ENCODE measurements at places on chromosomes 2 and 18. TPM values are rescaled to one million over a fixed set of nuclear protein-coding genes. Genes with fewer than 3 reads are reported as not detected.
A peak's percentile ranks its signal among the peaks of the same experiment; 100 is the strongest.

DNA sequence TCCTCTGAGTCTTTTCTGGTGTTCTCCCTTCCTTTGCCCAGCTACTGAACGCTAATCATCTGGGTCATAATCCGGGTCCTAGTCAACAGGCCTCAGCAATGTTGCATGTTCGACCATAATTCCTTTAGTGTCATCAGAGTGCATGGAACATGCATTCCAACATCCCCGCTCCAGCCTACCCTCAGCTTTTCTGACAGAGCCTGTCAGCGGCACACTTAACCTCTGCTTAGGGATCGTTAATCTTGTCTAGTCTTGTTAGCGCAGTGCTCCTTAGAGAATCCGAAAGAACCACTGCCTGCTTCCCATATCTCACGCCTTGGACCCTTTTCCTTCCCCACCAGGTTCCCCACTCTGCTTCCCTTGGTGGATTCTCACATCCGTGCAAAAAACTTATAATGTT is 767.9 kb upstream of the ID2 start:
- no peak overlapping the region for H3K4me3 ChIP-seq
- DNase-seq: no peak
- no peaks in the 10 kb centered on the region for H3K36me3 ChIP-seq

- no peak overlapping the region for H3K4me3 ChIP-seq
- no peak for DNase-seq
- H3K36me3 ChIP-seq: no peaks in the 10 kb centered on the region
- H3K27ac ChIP-seq: no peak overlapping the region
- no peaks in the 10 kb centered on the region for H3K27me3 ChIP-seq
Observed at GRCh38 chr2:85240055-85240454, 87.7 kb downstream of the TGOLN2 start.

The DYSF gene
- 2.8 TPM for total RNA-seq

DNA sequence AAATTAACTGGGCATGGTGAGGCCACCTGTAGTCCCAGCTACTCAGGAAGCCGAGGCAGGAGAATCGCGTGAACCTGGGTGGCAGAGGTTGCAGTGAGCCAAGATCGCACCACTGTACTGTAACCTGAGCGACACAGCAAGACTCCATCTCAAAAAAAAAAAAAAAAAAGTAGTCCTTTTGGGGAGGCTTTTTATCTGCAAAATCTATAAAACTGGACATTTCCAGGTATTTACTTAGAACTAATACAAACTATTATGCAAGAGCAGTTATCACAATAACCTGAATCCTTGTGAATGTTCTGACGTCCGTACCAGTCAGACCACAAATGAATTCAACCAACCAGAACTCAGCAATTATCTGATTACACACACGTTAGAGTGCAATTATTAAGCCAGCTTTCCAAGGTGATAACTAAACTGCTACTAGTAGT is 8.8 kb upstream of the RAPH1 start:
- no peak for DNase-seq
- no peaks in the 10 kb centered on the region for H3K4me1 ChIP-seq
- H3K36me3 ChIP-seq: no peaks in the 10 kb centered on the region
- H3K27ac ChIP-seq: no peak overlapping the region

DNA sequence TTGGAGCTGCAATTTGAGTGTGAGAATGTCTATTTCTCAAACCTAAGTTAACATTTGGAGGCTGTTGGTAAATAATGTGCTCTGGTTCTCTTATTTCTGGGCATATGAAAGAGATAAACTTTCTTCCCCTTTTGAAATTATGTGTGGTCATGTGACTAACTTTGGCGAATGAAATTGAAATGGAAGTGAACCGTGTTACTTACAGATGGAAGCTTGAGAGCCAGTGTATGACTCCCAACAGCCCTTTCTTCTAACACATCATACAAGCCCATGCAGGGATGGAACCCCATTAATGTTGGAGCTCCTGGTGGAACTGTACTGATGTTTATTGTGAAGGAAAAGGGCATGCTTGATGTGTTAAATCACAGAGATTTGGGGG is 725.8 kb downstream of the TSN start:
- H3K27me3 ChIP-seq: no peaks in the 10 kb centered on the region
- no peaks in the 10 kb centered on the region for H3K4me1 ChIP-seq
- no peak overlapping the region for H3K27ac ChIP-seq
- DNase-seq: no peak

- no peaks in the 10 kb centered on the region for H3K27me3 ChIP-seq
- peak; percentile 61 for DNase-seq
- no peak overlapping the region for H3K27ac ChIP-seq
Observed at GRCh38 chr2:176162911-176163671, 6.0 kb downstream of the HOXD3 start.

GRCh38 chr2:96799623-96799935 is 16.5 kb upstream of the CNNM3 start:
- H3K4me1 ChIP-seq: peaks cover 8% of the 10 kb centered on the region
- H3K4me3 ChIP-seq: no peak overlapping the region
- H3K27ac ChIP-seq: no peak overlapping the region
- DNase-seq: no peak
- H3K27me3 ChIP-seq: no peaks in the 10 kb centered on the region

DNA sequence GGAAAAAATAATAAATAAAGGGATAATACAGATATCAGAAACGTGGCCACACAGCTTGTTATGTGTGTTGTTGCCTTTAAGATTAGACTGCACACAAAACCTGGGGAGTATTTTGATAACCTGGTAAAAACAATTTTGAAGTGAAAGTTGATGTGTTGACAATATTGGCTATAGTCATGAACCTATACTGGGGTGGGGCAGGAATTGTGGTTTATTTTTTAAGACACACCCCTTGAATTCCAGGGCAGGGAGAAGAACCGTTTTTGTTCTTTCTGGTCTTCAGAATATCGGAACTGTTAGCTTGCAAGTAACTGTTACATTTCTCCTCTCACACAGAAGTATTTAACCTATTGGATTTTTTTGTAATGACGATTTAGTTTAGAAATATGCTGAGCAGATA is 80.4 kb downstream of the LIMS1 start:
- no peaks in the 10 kb centered on the region for H3K4me1 ChIP-seq
- no peak overlapping the region for H3K27ac ChIP-seq
- no peaks in the 10 kb centered on the region for H3K36me3 ChIP-seq
- H3K4me3 ChIP-seq: no peak overlapping the region
- no peaks in the 10 kb centered on the region for H3K27me3 ChIP-seq
- no peak for DNase-seq

- H3K4me3 ChIP-seq: no peak overlapping the region
- no peaks in the 10 kb centered on the region for H3K4me1 ChIP-seq
- no peaks in the 10 kb centered on the region for H3K27me3 ChIP-seq
- no peaks in the 10 kb centered on the region for H3K36me3 ChIP-seq
- no peak overlapping the region for H3K27ac ChIP-seq
- no peak for DNase-seq
Observed at GRCh38 chr2:49515996-49516782, 361.9 kb upstream of the FSHR start.

- DNase-seq: no peak
- H3K36me3 ChIP-seq: no peaks in the 10 kb centered on the region
- no peaks in the 10 kb centered on the region for H3K4me1 ChIP-seq
- no peaks in the 10 kb centered on the region for H3K27me3 ChIP-seq
- no peak overlapping the region for H3K27ac ChIP-seq
Observed at GRCh38 chr2:22817197-22817596, 567.8 kb upstream of the KLHL29 start.

DNA sequence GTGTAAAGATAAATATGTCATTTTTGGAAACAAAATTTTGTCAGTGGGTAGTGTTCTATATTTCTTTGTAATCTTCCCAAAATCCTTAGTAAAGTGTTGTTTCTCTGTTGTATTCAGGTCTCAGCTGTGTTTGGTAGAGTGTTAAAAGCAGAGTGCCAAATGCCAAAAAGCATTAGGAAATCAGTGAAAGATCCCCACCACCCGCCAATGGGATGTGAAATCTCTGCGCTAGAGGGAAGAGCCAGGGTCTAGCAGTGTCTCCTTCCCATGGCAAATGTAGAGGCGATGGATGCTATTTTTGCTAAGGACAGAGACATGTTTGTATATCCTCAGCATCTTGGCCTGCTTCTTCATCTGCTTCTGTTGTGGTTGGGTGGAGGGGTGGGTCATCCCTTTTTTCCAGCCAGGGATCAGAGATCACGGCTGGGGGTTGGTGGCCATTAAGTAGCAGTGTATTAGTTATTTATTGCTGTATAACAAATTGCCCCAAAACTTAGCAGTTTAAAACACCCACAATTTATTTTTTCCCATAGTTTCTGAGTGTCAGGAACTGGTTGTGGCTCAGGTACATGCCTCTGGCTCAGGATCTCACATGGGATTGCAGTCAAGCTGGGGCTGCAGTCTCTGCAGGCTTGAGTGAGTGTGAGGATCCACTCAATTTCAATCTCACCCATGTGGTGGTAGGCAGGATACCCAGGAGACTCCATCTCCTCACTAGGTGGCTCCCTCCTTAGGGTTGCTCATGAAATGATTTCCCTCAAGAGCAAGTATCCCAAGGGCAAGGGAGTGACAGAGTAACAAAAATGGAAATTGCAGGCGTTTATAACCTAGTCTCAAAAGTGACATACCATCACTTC is 211.9 kb downstream of the MYCN start:
- no peaks in the 10 kb centered on the region for H3K27me3 ChIP-seq
- H3K27ac ChIP-seq: no peak overlapping the region
- no peaks in the 10 kb centered on the region for H3K4me1 ChIP-seq
- DNase-seq: no peak

GRCh38 chr2:72154386-72154975 is 6.8 kb upstream of the CYP26B1 start:
- H3K27me3 ChIP-seq: no peaks in the 10 kb centered on the region
- H3K36me3 ChIP-seq: no peaks in the 10 kb centered on the region
- no peaks in the 10 kb centered on the region for H3K4me1 ChIP-seq
- no peak overlapping the region for H3K4me3 ChIP-seq
- H3K27ac ChIP-seq: no peak overlapping the region

The BCL2 gene
- total RNA-seq: 54.5 TPM

- H3K27ac ChIP-seq: no peak overlapping the region
- DNase-seq: no peak
- H3K4me1 ChIP-seq: no peaks in the 10 kb centered on the region
- H3K4me3 ChIP-seq: no peak overlapping the region
Observed at GRCh38 chr2:188922191-188922590, 52.0 kb upstream of the COL3A1 start.

GRCh38 chr18:23716516-23716915 is 27.3 kb downstream of the LAMA3 start:
- no peaks in the 10 kb centered on the region for H3K27me3 ChIP-seq
- H3K36me3 ChIP-seq: no peaks in the 10 kb centered on the region
- no peak for DNase-seq
- no peak overlapping the region for H3K27ac ChIP-seq
- no peak overlapping the region for H3K4me3 ChIP-seq

DNA sequence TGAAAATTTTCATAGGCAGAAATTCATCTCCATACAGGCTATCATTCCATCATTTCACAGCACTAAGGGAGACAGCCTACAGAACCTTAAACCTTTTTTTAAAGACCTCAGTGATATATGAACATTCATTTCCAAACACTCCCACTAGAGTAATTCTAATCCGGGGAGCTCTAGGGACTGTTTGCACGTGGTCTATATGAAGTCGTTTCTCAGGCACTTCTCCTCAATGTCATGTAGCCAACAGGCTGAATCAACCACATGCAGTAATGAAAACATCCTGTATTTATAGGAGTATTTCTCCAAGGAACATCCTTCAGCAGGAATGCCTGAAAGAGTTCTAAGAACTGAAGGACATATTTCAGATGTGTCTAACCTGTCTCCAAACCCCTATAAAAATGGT is 97.3 kb upstream of the CREB1 start:
- H3K27me3 ChIP-seq: no peaks in the 10 kb centered on the region
- no peak for DNase-seq
- no peak overlapping the region for H3K27ac ChIP-seq

The KATNAL2 gene
- 0.88 TPM for total RNA-seq

DNA sequence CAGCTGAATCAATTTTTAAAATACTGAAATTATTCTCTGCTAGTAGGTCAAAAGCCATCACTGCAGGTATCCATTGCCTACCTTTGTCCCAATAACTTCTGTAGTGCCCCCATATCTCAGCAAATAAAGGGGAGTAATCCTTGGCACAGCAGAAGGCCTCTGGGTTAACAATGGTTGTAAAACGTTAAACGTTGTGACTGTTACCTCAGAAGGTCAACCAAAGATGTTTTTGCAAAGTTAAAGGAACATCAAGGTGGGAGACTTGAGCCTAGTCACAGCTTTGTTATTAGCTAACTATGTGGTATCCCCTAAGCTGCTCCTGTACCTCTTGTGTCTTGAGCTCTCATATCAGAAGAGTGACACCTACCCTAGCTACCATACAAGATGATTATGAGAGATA is 60.5 kb downstream of the COX7A2L start:
- peaks cover 24% of the 10 kb centered on the region for H3K4me1 ChIP-seq
- DNase-seq: no peak
- no peak overlapping the region for H3K4me3 ChIP-seq
- peaks cover 48% of the 10 kb centered on the region for H3K36me3 ChIP-seq
- no peak overlapping the region for H3K27ac ChIP-seq

DNA sequence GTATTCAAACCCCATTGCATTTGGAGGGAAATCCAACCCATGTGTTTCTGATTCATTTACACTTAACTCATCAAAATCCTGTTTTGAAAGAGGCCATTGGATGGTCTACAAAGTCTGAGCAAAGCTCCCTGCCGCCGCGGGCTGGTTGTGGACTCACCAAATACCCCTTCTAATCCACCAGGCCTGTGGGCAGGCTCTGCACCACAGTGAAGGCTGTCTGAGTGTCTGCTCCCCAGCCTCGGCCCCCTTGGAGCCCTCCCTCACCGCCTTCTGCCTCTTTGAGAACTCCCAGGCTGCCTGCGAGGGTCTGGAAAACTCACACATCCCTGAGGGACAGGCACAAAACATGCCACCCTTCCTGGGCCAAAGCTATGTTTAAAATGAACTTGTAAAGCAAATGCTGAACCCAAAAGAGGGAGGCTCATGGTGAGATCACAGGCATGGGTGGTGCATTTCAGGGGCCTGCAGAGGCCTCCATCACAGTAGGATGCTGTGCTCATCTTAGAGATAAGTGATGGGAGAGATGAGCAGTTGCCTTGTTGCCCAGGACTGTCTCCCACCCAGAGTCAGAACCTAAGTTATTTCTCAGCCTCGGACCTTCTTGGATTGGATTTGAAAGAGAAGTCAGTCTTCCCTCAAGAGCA is 225.0 kb downstream of the CYP26B1 start:
- no peaks in the 10 kb centered on the region for H3K36me3 ChIP-seq
- DNase-seq: no peak
- H3K4me1 ChIP-seq: no peaks in the 10 kb centered on the region
- no peak overlapping the region for H3K4me3 ChIP-seq
- H3K27ac ChIP-seq: no peak overlapping the region
- H3K27me3 ChIP-seq: no peaks in the 10 kb centered on the region

The KIF5C gene
- total RNA-seq: 1.6 TPM

- no peaks in the 10 kb centered on the region for H3K36me3 ChIP-seq
- no peak overlapping the region for H3K4me3 ChIP-seq
- no peak for DNase-seq
- no peaks in the 10 kb centered on the region for H3K4me1 ChIP-seq
- H3K27me3 ChIP-seq: no peaks in the 10 kb centered on the region
- H3K27ac ChIP-seq: no peak overlapping the region
Observed at GRCh38 chr2:226943862-226944620, 108.2 kb downstream of the RHBDD1 start.

- H3K27ac ChIP-seq: no peak overlapping the region
- no peak overlapping the region for H3K4me3 ChIP-seq
- DNase-seq: no peak
- H3K4me1 ChIP-seq: no peaks in the 10 kb centered on the region
Observed at GRCh38 chr2:138433995-138434951, 67.3 kb upstream of the SPOPL start.

GRCh38 chr2:72538486-72538885 is 287.3 kb downstream of the EXOC6B start:
- no peaks in the 10 kb centered on the region for H3K4me1 ChIP-seq
- no peak for DNase-seq
- H3K27me3 ChIP-seq: no peaks in the 10 kb centered on the region

The CCDC142 gene
- 60.6 TPM for total RNA-seq

The SERPINB11 gene
- total RNA-seq: not detected
